OCI-LY7 (cell line): ENCODE measurements at places on chromosomes 2 and 18.

- no peak for DNase-seq
Observed at GRCh38 chr2:19218166-19218565, 140.3 kb downstream of the OSR1 start.

DNA sequence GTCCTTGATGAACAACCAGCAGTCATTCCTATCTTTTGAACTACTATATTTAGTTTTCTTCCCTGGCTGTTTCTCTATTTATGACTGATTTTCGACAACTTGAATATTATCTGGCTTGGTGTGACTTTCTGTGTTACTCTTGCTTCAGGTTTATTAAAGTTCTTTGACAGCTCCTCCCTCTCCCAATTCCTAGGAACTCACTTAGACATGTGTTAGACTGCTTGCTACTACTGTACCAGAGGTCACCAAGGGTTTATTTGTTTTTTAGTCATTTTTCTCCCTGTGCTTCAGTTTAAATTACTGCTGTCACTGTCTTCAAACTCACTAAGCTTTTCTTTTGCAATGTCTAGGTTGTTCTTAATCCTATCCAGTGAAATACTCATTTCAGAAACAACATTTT lies 90.5 kb downstream of the TMEM131 start:
- no peak for DNase-seq

- DNase-seq: no peak
Observed at GRCh38 chr2:20099780-20100179, 48.4 kb upstream of the LAPTM4A start.

GRCh38 chr18:9661564-9661963 lies 46.5 kb upstream of the RAB31 start:
- no peak for DNase-seq

GRCh38 chr2:101961338-101962191 lies 30.2 kb upstream of the IL1R2 start:
- DNase-seq: no peak

- DNase-seq: no peak
Observed at GRCh38 chr2:237567276-237568029, 1.1 kb downstream of the PRLH start.

DNA sequence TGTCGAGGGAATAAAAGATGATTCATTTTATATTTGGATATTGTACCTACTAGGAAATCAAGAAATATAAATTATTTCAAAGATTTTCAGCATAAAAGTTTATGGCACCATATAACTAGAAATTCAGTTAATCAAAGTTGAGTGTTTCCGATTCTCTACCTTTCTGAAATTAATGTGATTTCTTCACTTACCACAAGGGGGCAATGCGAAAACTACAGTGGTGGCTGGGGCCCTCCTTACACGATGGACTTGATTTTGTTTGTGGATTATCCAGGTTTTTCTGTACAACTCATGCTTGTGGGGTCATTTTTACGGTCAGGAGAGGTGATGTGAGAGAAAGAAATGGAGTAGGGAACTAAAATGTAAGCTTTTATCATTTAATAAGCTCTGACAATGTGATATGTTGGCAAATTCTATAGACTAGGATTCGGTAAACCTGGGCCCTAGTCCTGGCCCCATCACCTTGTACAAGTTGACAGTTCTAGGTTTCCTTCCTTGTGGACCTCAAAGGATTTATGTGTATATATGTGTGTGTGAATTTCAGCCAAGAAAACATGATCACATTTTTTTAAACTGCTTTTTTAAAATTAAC lies 47.6 kb downstream of the G6PC2 start:
- DNase-seq: peak; percentile 26

- DNase-seq: no peak
Observed at GRCh38 chr2:42503291-42503690, 9.5 kb upstream of the KCNG3 start.

- peak; percentile 38 for DNase-seq
Observed at GRCh38 chr2:73451263-73451972, 65.8 kb downstream of the ALMS1 start.

DNA sequence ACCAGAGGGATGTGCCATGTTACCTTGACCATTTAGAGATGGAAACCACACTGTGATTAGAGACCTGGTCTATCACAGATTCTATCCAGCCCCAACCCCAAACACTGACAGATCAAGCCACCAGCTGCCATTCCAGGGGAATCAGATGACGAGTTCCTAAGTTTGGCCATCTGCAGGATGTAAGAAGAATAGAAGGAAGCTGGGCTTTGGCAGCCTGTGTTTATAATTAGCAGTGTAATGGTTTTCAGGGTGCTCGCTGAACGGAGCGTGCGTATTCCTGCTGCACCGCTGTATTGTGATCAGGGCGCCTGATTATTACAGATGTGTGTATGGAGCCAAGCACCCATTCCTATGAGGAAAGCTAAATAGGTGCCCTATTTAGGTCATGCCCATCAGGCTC lies 138.1 kb downstream of the LRRC30 start:
- DNase-seq: no peak

- DNase-seq: no peak
Observed at GRCh38 chr2:36561237-36561944, 36.6 kb downstream of the FEZ2 start.

DNA sequence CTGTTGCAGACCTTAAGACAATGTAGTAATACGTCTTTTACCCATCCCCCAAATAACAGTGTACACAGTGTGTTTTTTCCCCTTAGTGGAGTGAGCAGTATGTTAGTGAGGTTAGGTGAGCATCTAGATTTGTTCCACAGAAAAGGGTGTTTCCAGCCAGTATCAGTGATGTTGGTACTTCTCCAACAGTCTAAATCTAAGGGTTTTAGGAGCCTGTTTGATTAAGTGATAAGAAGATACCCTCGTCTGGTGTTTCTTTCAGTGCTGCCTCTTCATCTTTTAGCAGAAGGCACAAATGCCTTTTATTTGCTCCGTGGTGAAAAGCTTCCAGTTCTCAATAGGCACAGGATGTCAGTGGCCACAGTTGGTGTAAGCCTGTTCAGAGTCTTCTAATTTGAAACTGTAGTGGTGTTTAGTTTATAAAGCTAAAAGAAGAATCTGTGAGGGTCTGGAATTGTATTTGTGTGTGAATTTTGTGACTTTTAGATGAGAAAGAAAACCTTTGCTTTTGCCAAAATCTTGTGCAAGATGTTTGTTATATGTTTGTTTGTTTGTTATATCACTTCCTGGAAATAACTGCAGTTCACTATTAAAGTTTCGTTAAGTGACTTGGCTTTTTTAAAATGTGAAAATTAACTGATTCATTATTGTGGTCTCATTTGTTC lies 71.2 kb downstream of the MAP4K4 start:
- peak; percentile 24 for DNase-seq

DNA sequence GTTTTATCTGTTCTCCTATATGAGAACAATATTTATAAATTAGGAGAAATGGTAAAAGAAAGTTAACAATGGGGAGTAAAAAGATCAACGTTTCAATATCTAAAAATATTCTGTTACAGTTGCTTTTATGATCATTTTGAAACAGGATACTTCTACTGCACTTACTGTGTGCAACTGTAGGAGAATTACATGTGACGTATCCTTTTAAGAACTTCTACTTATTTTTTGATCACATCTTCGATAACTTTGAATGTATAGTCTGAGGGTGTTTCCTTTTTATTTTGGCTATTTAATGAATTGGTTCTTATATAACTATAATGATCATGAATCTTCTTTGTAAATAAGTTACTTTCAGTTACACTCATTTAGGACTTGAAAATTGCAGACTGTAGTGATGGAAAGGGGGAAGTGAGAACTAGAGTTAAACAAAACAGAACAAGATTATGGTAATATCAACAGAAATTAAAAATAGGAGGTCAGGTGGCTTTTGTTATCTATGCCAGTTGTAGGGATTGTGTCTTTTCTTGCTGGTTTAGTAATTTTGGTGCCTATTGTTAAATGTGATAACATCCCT lies 109.9 kb downstream of the MSTN start:
- DNase-seq: peak; percentile 77

DNA sequence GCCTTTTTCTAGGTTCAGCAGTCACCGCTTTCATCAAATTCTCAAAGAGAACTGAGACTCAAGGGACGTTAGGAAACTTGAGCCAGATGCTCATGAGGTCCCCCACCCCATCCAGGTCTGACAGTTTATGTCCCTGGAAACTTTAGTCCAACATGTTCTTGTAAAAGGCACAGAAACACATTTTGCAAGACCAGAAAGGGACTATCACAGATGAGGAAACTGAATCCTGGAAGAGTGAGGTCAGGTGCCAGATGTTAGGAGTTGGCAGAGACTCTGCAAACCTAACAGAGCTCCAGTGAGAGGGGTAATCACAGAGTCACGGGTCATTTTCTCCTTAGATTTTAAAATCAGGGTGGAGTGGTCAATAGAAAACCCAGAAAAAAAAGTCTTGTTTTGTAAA lies 76.6 kb downstream of the RDH14 start:
- no peak for DNase-seq

GRCh38 chr2:241816431-241817121 lies 7.6 kb downstream of the NEU4 start:
- no peak for DNase-seq
